ENCODE measurements at places on chromosomes 6 and 20.

DNA sequence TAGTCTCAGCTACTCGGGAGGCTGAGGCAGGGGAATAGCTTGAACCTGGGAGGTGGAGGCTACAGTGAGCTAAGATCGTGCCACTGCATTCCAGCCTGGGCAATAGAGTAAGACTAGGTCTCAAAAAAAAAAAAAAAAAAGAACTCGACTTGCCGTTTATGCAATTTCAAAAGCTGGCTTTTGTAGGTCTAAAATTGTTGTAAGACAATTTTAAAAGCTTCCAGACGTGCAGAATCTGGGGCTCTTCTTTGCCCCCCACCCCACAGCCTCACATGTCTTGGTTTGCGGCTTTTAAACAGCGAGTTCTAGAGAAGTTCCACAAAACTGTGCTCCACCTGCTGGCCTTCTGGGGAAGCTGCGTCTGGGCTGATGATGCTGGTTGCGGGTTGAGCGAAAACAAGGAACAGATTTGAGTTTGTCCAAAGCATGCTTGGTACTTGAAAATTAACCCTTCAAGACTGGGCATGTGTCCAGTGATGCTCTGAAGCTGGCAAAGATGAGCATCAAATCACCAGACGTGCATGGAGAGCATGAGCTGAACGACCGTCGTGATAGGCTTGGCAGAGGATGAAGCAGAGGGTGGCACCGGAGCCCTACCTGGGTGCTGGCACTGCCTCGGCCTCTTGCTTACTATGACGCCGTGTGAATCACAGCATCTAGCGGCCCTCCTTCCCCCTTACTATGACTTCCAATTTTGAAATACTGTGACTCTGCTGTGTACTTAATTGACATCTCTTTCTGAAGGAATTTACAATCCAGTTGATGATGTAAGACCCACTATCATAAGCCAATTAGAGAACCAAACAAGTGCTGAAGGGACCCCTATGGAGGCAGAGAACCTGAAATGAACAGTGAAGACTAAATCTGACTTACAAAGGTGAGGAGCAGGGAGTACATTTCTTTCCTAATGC lies 171.4 kb downstream of the GMPR start:
- no peak for DNase-seq

DNA sequence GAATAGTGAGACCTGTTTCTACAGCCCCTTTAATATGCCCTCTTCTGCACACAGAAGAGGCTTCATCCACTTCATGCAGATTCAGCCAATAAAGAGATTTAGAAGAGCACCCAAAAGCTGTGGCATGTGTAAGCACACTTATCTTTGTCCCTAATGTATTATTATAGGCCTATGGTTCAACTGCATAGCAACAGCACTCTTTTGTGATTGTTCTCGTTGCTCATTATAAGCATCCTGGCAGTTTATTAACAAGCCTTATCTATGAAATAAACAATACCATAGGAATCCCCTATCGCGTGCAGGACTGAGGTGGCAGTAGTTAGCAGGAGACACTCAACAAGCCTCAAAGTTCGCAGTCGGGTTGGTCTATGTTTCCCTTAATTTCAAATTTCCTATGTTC lies 138.5 kb upstream of the BEND6 start:
- no peak for DNase-seq

DNA sequence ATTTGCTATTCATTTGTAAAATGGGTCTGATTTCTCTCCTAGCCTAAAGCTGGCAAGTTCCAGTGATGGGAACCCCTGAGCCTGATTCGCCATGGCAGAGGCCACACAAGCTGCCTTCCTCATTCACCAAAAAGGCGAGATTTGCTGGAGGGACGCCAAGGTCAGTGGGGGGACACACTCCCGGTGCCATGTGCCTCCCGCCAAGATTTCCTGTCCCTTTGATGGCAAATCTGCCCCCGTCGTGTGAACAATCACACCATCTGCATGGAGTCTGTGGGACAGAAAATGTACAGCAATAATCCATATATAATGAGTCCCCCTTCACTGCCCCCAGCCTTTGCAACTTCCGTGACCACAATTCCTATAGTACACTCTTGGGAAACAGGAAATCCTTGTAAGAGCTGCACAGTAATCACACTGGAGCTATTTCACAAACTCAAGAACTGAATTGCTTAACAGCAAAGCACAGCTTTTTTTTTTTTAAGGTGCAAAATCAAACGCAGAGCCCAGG lies 15.7 kb upstream of the IGF2R start:
- no peak for DNase-seq

- DNase-seq = no peak
These were observed 188.2 kb upstream of the QKI start for GRCh38 chr6:163226181-163226835.

GRCh38 chr6:161630674-161631073 lies 356.8 kb upstream of the AGPAT4 start:
- no peak for DNase-seq

DNA sequence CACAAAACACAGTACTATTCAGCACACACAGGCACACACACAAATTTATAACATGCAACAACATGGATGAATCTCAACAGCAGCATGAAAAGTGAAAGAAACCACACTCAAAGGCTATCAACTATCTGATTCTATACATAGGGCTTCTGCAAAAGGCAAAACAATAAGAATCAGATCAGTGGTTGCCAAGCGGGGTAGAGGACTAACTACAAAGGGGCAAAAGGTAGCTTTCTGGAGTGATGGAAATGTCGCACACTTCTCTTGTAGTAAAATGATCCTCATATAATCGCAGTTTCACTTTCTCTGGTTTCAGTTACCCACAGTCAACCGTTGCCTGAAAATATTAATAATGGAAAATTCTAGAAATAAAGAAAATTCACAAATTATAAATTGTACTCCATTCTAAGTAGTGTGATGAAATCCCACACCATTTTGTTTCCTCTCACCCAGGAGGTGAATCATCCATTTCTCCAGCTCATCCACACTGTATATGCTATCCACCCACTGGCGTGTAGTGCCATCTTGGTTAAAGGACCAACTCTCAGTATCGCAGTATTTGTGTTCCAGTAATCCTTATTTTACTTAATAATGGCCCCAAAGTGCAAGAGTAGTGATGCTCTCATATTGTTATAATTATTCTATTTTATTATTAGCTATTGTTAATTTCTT lies 12.8 kb upstream of the PLN start:
- no peak for DNase-seq

GRCh38 chr20:62067547-62068260 lies 2.0 kb upstream of the TAF4 start:
- DNase-seq = no peak

DNA sequence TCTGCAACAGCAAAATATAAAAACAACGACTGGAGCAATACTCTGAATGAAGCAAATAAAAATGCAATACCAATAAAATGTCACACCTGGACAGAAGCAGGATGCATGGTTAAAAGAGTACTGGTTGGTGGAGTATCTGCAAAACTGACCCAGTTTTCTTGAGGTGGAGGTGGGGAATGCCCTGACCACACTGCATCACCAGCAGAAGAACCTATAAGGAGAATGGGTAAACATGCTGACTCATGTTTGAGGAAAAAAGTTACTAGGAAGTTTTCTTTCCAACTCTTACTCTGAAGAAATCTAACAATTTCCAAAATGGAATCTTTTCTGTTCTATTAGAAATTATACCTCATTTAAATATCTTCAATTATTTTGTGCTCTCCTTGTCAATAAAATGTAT lies 43.6 kb downstream of the REPS1 start:
- no peak for DNase-seq

GRCh38 chr20:44856442-44856841 lies 29.1 kb upstream of the YWHAB start:
- no peak for DNase-seq
